WTC11 (cell line): ENCODE measurements at places on chromosomes 3 and 15. TPM values are rescaled to one million over a fixed set of nuclear protein-coding genes. Genes with fewer than 3 reads are reported as not detected.

The PDZRN3 gene
- total RNA-seq: 7.1 to 9.5 TPM (median 8.8 TPM) in 3 replicates

DNA sequence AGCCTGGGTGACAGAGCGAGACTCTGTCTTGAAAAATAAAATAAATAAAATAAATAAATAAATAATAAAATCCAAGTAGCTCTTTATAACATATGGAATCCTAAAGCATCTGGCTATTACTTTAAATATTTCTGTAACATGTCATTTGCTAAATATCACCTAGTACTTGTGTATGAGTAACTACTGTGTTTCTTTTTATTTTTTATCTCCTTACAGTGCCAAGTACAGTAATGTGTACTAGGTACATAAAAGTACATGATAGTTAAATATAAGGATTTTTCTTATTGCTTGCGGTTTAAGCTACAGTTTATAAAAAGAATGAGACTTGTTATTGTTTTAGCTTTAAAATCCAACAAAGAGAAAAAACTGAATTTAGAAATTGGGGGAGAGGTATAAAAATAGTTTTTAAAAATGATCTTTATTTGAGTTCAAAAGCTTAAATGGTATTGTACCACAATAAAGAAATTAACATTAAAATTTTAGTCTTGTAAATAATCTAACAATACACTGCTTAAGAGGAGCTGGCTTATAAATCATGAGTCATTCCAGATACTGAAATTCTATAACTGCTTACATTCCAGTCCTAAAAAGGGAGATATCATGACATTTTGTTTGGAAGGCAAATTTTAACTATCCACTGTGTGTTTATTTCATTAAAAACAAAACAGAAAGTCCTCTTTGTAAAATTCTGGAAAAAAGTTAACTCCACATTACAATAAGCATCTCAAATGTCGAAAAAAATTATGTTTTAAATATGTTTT lies 73.1 kb downstream of the FGF7 start:
- DNase-seq: no peak

The GLDN gene
- 0.77 to 1.8 TPM (median 1.7 TPM) in 3 replicates for total RNA-seq

The TTLL13 gene
- total RNA-seq: 0.18 to 0.76 TPM (median 0.48 TPM) in 3 replicates

DNA sequence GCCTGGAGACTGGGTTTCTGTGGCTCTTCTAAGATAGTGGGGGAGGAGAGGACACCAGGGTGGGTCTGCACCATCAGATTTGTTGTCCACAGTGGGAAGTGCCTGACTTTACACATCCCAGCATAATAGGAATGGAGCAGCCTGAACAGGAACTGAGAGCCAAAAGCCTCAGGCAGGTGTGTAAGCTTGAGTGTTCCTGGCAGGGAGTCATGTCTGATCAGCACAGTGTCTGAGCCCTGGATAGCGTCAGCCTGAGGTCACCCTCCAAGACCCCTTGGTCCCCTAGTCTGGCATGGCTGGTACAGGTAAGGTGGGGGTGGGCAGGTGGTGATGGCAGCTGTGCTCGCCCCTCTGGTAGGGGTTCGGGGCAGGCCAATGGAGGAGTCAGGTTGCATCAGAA lies 20.2 kb downstream of the INSYN1 start:
- no peak for DNase-seq

DNA sequence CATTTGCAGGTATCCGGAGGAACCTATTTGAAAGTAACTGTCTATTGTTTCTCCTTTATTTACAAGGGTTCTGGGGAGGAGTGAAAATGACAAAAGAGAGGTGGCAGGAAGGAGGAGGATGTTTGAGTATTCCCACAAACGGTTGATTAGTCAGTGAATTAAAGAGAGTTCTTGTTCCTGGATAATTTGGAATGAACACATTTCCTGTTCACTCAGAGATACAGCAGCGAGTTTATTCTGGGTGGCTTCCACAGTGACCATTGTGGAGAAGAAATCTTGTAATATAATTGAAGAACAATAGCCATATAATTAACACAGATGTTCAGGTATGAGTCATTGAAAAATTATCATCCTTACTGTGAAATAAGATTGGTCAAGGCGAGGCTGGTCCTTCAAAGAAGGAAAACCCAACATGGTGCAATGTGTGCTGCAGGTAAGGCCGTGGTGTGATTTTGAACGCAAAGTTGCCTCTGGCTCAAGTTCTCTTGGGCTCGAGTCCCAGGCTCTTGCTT lies 77.3 kb downstream of the NFKBIZ start:
- DNase-seq: no peak

The CMTM7 gene
- 19.9 to 24.0 TPM (median 23.4 TPM) in 3 replicates for total RNA-seq

The GUCA1C gene
- not detected in 3 replicates for total RNA-seq

DNA sequence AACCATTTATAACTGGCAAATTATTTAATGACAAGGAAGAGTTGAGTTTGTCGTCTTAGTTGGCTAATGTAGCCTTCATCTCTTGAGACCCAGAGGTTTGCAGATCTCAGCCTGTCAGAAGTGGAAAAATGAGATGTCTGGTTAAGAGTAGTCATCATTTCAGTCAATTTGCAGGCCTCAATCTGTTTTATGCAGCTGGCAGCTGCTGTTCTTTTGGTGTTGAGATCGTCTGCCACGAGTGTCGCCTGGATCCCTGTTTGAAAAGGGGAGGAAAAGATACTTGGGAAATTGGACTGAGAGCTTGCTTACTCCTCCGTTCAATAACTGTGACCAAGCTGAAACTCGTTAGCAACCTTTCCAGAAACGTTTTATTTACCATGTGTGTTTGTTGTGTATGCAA lies 2.3 kb downstream of the PHLDB2 start:
- no peak for DNase-seq
